ENCODE measurements at places on chromosomes 11 and 22. TPM values are rescaled to one million over a fixed set of nuclear protein-coding genes. Genes with fewer than 3 reads are reported as not detected.

Gene TCN1
- total RNA-seq = not detected

- no peak for DNase-seq
These were observed 47.9 kb downstream of the GRAMD4 start for GRCh38 chr22:46668116-46668515.

Gene DSCAML1
- total RNA-seq = 0.02 TPM

DNA sequence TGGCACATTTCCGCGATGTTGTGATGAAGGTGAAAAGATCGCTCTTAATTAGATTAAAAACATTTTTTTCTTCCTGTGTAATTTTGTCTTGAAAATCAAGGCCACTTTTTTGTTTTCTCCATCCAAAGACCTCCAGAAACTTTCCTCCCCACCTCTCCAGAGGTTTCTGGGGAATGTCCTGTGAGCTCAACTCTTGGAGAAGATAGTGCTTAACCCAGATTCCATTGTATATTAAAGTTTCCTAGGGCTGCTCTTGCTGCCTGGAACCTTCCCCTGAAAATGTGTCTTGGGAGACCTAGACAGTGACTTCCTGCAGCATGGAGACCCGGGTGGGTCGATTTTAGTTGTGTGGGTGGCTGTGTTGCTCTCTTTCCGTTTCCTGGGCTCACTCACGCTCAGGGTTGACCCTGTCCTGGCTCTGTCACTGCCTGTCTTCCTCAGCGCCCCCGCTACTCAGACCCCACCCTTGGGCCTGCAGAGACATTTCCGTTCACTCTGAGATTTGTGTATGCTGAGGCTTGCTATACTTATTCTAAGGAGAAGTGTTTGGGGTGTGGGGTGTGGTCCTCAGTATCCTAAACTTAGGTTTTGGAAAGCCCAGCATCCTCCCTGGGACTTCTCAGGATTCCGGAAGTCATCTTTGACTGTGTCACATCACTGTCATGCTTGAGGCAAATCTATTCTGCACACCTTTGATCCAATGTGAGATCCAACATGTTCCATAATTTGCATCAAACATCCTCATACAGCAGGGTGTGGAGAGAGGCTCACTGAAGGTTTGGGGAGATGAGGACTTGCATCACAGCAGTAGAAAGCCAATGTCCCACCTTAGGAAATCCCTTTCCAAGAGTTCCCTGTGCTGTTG is 47.2 kb downstream of the KCNQ1OT1 start:
- no peak for DNase-seq

DNA sequence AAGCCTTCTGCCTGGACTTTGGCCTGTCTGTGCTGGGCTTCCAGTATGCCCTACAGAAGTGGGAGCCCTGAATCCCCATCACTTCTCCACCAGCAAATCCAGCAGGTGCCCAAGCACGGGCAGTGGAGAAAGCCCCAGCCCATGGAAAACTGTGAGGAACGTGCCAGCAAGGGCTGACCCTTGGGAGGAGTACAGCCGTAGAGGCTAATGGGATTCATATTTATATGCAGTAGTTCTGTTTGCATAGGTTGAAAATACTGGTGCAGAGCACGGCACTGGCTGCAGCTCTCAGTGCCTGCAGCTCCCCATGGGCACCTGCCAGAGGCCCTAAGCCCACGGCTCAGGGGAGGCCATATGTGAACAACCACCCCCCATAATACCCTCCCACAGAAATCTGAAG is 10.1 kb downstream of the NAGA start:
- DNase-seq = no peak

Data from activated CD4-positive, alpha-beta T cell treated with anti-CD3 and anti-CD28 coated beads, Interleukin-2, amount 10 ng/mL, durations not matched to agents 7 days and 5 days (primary cell).